ENCODE measurements at places on chromosomes 6 and 20. TPM values are rescaled to one million over a fixed set of nuclear protein-coding genes. Genes with fewer than 3 reads are reported as not detected.

SOX18 gene
- total RNA-seq: not detected

ZNF334 gene
- total RNA-seq: 1.7 TPM

PTK6 gene
- 0.38 TPM for total RNA-seq

ADAM33 gene
- total RNA-seq: not detected

RTN4IP1 gene
- total RNA-seq: 5.5 TPM

BACH2 gene
- total RNA-seq: 75.1 TPM

QKI gene
- total RNA-seq: 38.4 TPM

DNA sequence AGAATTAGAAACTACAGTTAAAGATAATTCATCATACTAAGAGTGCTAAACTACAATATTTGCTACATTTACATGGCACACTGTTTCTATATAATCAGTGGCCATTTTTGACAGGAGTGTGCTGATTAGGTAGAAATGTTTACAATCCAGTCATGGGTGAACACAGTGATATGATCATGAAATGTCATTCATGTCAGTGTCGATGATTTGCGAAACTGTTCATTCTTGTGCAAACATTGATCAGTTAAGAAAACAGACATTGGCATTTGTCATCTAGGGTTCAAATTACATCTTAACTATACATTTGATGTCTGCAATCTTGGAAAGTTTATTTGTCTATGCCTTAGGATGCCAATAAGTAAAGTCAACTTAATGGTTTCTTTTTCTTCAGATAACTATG, 474.9 kb downstream of the DOK5 start:
- no peak for DNase-seq

DNA sequence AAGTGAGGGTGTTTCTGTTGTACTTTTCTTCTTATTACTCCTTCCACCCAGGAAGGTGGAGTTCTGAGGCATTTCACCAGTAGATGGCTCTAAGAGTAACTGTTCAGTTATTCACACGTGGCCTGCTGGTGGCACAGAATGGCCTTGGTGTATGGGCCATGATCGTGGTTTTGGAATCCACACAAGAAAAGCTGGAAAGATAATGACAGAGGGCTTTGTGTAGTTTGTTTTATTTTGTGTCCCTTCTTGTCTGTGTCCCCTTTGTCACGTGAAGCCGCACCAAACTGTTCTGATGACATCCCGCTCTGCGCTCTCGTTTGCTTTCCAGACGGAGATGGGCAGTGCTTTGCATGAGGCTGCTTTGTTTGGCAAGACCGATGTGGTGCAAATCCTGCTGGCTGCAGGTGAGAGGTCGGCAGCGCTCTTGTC, 93.4 kb downstream of the ANKS1A start:
- DNase-seq: no peak

- DNase-seq: no peak
Observed at GRCh38 chr6:43915986-43916923, 146.2 kb downstream of the VEGFA start.

- DNase-seq: no peak
Observed at GRCh38 chr20:54173653-54174456, at the start of gene CYP24A1. CYP24A1 (minus strand) TSS chr20:54173986; CDS start chr20:54173579, 407 bp downstream.

DNA sequence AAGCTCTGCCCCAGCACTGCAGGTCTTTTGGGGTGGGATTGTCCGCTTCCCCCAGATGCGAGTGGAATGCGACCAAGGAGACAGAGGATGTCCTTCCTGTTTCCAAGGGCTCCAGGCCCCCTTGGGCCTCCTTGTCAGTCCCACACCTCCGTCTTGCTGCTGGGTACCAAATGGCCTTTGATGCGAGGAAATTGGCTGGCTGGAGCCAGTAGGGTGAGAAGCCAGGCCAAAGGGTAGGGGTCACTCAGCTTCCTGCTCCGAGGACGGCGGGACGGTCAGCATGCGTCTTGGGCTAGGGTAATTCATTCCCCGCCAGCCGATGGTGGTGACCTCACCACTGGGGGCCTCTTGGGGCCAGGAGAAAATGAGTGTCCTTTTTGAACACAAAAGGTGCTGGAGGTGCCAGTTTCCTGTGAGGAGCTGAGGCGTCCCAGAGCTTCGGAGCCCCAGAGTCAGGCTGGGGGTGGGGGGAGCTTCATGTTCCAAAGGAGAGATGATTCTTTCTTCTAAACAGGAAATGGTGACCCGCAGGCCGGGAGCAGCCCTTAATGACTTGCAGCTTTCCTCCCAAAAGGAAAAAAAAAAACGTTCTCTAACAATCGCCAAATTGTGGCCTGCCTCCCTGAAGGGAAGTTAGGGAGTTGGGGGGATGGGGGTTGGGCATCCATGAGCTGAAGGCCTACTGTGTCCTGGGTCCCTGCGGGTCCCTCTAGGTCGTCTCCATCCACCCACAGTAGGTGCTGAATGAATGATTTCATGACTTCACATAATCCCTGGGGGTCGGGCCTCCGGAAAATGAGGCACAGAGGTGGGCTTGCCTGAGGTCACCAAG, 6.7 kb downstream of the SNAI1 start:
- DNase-seq: no peak

- no peak for DNase-seq
Observed at GRCh38 chr6:6503191-6503590, 85.3 kb upstream of the LY86 start.

DNA sequence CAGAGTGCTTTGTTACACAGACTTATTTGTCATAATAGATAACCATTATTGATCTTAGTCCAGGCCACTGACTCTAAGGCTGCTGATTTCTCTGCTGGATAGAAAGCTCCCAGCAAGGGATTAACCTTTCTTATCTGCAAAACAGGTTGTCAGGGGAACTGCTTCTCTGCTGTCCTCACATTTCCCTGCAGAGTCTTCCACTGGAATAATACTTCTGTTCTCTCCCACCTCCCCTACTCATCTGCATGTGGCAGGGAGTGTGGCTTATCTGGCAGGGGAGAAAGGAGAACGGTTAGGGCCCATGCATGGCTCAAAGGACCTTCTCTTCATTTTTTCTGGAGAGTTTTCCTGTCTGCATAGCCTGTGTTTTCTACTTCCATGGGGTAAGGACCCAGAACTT, 86.2 kb downstream of the LAMP5 start:
- DNase-seq: no peak

DNA sequence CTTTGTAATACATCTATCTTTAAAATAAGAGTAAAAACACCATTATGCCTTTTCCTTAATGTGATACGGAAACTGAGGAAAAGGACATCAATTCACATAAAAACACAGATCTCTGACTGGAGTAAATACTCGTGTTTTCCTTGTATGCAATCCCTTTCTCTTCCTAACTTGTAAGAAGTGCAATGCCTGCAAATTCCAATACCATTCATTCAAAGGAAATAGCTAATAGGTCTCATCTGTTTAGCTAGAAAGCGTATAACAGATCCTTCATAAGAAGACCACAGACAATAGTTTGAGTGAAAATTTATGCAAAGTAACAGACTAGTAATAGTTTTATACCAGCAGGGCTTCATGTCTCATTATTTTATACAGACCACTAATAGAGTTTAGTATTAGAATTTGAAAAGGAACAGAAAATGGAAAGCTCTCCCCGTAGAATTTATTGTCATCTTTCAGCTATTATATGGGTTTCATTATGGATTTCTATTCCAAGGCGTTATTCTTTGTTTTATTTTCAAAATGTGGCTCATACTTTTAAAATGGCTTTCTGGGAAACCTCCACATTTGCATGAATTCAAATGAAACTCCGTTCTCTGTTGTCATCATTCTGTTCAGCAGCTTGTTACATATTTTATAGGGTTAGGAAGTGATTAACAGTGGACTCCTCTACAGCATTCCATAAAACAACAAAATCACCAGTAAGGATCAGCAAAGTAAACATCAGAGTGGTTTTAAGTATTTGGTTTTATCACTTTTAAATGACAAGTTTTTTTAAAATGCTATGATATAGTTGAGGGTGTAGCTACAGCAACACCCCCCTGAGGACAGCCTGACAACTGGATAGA, 186.7 kb downstream of the BTBD9 start:
- DNase-seq: no peak

GRCh38 chr6:57064809-57065208, 18.3 kb downstream of the KIAA1586 start:
- no peak for DNase-seq

- DNase-seq: peak; percentile 56
Observed at GRCh38 chr6:154301839-154302752, 54.5 kb downstream of the IPCEF1 start.

GRCh38 chr20:63835021-63835858, 4.2 kb upstream of the ZBTB46 start:
- DNase-seq: no peak

DNA sequence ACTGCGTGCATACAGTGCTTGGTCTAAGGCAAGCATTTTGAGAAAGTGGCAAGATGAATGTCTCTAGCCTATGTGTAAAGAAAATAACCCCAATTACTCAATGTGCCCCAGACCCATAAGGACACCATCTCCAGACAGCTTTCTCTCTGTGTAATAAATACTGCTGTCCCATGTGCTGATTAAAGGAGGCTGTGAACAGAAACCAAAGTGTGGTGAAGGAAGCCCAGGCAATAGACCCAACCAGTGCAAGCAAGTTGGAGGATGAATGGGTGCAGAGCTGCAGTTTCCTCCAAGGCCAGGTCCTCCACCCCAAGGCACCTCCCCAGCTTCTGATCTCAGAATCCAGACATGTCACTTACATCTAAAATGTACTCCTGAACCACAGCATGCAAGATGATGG, 60.6 kb downstream of the TRAM2 start:
- DNase-seq: no peak

DNA sequence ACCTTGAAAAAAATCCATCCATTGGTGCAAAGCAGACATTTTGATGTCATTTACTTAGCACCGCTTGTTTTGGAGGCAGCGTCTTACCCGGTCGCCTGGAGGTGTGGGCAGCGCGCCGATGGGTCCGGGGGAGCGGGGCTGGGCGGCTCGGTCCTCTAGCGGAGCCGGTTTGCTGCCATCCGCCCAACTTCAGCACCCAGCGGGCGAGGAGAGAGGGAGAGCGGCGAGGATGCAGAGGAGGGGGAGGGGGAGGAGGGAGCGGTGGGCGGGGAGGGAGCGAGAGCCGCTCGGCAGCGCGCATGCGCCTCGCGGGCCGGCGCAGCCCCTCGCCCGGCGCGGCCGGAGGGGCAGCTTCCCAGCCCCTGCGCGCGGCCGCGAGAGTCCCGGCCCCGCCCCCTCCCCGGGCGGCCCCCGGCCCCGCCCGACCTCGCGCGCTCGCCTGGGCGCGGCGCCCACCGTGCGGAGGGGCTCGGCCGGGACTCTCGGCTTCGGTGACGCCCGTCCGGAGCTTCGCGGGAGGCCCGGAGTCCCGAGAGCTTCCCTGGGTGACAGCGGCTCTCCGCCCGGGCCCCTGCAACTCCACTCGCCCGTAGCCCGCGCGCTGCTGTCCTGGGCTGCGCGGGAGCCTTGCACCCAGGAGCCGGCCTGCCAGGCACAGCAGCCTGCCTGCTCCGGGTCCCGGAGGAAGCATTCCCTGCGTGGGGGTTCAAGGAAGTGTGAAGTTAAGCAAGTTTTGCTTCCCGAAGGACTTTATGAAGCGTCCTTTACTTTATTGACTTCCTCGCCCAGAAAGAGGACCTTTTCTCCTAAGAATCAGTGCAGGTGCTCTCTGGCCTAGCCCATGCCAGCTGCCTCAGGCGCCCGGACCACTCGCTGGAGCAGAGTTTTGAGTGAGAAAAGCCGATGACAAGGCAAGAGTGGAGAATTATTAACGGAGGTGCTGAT, at the start of gene RGS17:
RGS17 (minus strand) TSS at position 246 of the 945 bp plus-strand sequence. CDS start 87,264 bp downstream, outside the sequence.
- peak; percentile 50 for DNase-seq

Data from activated naive CD4-positive, alpha-beta T cell treated with anti-CD3 and anti-CD28 coated beads for 36 hours (primary cell).